ENCODE measurements at places on chromosomes 7 and 10.

DNA sequence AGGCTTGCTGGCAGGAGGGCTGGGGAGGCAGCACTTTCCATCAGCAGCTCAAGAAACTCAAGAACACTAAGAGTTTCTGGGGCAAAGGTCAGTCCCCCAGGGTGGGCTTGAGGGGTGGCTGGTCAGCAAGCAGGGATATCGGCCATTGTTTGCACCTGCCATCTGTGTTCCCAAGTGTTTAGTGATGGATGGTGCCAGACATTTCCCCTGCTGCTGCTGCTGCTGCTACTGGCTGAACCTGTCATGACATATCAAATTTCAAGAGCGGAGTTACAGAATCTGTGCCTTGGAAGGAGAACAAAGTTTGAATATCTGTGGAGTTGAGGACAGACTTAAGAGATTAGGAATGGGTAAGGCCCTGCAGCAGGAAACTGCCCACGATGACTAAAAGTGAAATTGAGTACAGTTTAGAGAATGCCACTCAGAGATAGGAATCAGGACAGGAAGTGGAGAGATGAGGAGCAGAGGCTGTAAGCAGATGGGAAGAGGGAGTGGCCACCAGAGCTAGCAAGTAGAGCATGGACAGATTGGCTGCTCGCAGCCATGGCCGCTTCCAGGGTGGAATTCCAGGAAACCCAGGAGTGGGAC is 39.2 kb upstream of the PPP1R3C start:
- DNase-seq, result peak; percentile 93

DNA sequence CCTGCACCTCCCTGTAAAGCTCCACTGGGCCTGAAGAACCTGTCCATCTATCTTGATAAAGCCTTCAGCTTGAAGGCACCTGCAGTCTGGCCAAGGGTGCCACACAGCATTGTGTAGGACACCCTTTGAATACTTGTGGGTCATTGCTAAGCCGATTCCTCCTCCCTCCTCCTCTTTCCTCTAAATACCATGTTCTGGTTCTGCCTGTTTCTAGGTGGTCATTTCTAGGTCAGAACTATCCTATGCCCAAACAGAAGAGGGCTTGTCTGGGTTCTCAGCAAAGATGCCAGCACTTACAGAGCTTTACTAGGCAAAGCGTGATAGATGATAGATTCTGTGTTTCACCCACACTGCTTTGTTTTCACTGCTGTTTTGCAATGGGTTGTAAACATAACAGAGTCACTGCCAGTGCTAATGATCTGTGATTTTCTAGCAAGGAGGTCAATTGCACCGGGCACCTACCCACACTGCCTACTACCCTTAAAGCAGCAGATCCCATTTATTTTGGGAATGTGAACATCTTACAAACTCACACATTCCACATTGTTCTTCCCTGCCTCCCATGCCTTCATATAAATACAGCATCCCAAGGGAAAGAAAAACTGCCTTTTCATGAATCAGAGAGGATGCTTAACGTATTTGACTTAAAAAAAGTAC is 279.1 kb upstream of the PITRM1 start:
- DNase-seq, result no peak

- peak; percentile 33 for DNase-seq
Measured at GRCh38 chr7:141074162-141074991, 513 bp downstream of the TMEM178B start.

DNA sequence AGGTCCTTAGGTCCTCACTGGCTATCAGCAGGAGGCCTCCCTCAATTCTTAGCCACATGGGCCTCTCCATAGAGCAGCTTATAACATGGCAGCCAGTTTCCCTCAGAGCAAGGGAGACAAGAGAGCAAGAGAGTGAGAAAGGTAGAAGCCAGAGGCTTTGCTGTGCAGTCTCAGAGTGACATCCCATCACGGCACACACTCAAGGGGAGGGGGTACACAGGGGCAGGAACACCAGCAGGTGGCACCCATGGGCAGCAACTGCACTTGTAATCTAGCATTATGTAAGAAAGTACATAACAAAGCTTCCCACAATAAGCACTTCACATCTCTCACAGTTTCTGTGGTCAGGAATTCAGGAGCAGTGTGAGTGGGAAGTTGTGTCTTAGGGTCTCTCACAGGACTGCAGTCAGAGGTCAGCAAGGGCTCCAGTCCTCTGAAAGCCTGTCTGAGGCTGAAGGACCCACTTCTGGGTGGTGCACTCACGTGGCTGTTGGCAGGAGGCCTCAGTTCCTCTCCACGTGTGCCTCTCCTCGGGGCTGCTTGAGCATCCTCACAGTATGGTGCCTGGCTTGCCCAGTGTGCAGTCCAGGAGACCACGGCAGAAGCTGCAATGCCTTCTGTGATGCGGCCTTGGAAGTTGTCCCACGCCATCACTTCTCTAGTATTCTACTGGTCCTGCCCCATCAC is 159.4 kb downstream of the OAT start:
- peak; percentile 3 for DNase-seq

- DNase-seq, result no peak
Measured at GRCh38 chr10:4181621-4182049, 396.6 kb upstream of the KLF6 start.

GRCh38 chr10:75117995-75118394 is 6.5 kb downstream of the SAMD8 start:
- no peak for DNase-seq

DNA sequence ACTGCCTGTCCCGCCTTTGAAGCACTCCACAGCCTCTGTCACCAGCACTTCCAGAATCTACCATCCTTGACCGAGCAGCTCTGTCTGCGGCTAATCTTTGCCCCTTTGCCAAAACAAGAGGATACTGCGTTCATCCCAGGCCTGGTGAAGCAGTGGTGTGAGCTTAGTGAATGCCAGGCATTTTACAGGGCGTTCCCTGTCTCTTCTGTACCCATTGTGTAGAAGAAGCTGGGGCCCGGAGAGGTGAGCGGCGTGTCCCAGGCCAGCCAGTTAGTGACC is 61.2 kb downstream of the C10orf105 start:
- DNase-seq, result no peak

Data from NCI-H510A treated with DMSO at 0.1 percent for 48 hours (cell line).